ENCODE measurements at places on chromosomes 16 and 17. TPM values are rescaled to one million over a fixed set of nuclear protein-coding genes. Genes with fewer than 3 reads are reported as not detected.

GRCh38 chr17:9498490-9498889, 77.1 kb downstream of the STX8 start:
- no peak overlapping the region for H3K4me3 ChIP-seq
- H3K27me3 ChIP-seq: no peaks in the 10 kb centered on the region
- DNase-seq: no peak
- no peak overlapping the region for H3K27ac ChIP-seq
- H3K36me3 ChIP-seq: peaks cover 15% of the 10 kb centered on the region

GRCh38 chr17:43547659-43548256, 1.6 kb upstream of the ETV4 start:
- no peaks in the 10 kb centered on the region for H3K36me3 ChIP-seq
- DNase-seq: no peak
- H3K27me3 ChIP-seq: peaks cover 81% of the 10 kb centered on the region
- no peak overlapping the region for H3K4me3 ChIP-seq
- H3K4me1 ChIP-seq: peaks cover 17% of the 10 kb centered on the region

PLEKHG4 gene
- 30.8 TPM for total RNA-seq

DNA sequence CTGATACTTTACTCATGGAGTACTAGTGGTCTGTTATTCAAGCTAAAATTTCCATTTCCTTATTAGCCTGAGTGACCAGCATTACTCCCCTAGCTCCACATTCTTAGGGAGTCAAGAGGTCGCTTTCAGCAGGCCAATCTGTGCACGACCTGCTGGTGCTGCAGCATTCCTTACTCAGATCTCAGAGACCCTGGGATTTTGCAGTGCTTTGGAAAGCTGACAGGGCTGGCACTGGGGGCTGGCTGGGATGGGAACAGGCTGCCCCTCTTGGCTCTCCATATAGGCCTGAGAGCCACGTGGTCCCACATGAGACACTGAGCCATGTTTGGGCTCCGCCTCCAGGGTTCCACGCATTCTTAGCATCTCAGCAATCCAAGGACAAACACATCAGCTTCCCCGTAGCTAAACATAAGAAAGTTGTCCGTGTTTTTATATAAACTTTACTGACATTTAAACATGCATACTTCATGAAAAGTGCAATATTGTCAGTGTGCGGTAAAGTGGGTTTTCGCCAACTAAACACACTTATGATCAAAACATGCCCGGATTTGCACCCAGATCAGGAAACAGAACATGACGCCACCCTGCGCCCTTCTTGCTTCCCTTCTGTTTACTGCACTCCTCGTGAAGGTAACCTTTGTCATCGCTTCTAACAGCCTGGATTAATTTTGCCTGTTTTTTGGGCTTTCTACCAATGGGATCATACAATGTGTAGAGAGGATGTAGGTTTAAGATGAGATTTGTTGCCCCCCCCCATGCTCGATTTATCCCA, 254.5 kb upstream of the CACNG5 start:
- no peaks in the 10 kb centered on the region for H3K27me3 ChIP-seq
- no peak overlapping the region for H3K4me3 ChIP-seq
- H3K4me1 ChIP-seq: peaks cover 12% of the 10 kb centered on the region
- no peak for DNase-seq

DNA sequence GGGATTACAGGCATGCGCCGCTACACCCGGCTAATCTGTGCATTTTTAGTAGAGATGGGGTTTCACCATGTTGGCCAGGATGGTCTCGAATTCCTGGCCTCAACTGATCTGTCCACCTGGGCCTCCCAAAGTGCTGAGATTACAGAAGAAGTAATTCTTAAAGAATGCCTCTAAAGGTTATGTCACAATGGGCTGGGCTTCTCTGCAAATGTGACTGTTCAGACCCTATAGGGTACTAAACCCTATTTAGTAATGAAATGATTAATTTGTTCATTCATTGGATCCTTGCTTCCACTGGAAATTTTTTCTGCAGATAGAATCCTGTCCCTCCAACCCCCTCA, 108.8 kb upstream of the CORO6 start:
- DNase-seq: no peak
- H3K4me3 ChIP-seq: no peak overlapping the region
- no peaks in the 10 kb centered on the region for H3K27me3 ChIP-seq
- H3K27ac ChIP-seq: no peak overlapping the region
- peaks cover 46% of the 10 kb centered on the region for H3K4me1 ChIP-seq
- peaks cover 39% of the 10 kb centered on the region for H3K36me3 ChIP-seq

GRCh38 chr17:2212400-2212981, 91.1 kb downstream of the SMG6 start:
- DNase-seq: no peak
- H3K4me1 ChIP-seq: peaks cover 60% of the 10 kb centered on the region
- peaks cover 28% of the 10 kb centered on the region for H3K36me3 ChIP-seq

DNA sequence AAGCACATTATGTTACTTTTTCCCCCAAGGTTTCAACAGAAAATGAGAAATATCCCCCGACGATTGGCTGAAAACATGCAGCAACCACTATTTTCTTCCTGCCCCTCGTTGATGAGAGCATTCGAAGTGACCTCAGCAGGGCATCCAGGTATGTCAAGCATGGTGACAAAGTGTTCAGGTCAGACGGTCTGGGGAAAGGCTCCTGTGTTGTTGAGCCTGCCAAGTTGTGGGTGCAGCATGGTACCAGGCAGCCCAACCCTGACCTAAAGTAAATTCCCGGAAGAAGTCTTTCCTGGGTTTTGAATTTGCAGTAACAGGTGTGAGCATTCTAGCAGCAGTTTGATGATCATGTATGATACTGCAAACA, 51.7 kb upstream of the SEC14L1 start:
- peak overlapping the region; percentile 95 for H3K4me3 ChIP-seq
- peaks cover 52% of the 10 kb centered on the region for H3K36me3 ChIP-seq
- peaks cover 16% of the 10 kb centered on the region for H3K27me3 ChIP-seq

DNA sequence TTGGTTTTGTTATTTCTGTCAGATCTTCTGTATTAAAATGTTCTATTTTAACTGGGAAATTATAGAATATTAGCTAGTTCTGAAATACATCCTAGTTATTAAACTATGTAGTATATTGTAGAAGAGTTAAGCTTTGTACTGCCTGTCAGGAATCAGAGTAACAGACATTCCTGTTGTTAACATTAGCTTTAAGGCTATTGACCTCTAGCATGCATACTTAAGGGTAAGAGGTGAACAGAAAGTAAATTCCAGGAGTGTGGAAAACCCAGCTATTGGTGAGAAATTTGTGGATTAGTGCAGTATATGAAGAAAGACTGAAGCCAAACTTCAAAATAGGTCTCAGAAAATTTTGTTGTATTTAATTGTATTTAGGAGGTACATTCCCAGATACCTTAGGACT, 111.3 kb downstream of the CHD9 start:
- no peak for DNase-seq
- no peaks in the 10 kb centered on the region for H3K27me3 ChIP-seq

DNA sequence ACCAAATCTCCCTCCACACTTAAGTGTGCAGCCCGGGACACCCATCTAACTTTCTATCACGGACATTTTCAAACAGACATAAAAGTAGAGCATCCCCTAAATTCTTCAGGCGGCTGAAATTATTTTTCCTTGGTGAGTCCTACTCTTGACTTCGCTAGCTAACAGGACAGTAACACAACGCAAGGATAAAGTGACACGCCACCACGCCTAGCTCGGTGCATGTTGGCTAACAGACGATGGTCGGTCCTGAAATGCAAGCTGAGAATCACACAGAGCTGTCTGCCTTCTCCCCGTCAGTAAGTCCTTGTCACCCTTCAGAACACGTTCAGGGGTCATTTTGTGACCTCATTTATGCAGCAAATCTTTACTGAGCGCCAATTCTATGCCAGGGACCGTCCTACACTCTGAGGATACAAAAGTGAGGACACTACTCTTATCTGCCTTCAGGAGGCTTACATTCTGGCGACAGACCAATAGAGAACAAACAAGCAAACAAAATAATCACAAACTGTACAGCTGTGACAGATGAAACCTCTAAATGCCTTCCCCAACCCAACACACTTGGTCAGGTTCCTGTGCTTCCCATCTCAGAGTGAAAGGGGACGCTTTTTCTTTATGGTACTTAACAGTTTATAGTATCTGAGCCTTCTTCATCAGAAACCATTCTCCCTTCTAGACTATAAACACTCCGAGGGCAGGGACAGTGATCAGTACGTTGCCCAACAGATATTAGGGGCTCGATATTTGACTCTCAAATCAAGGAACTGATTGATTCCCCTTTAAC, 1.3 kb downstream of the NTAN1 start:
- peak overlapping the region; percentile 83 for H3K4me3 ChIP-seq
- peaks cover 18% of the 10 kb centered on the region for H3K4me1 ChIP-seq
- peaks cover 4% of the 10 kb centered on the region for H3K36me3 ChIP-seq
- DNase-seq: no peak
- peak overlapping the region; percentile 59 for H3K27ac ChIP-seq
- H3K27me3 ChIP-seq: no peaks in the 10 kb centered on the region

- peak overlapping the region; percentile 20 for H3K4me3 ChIP-seq
- H3K27ac ChIP-seq: no peak overlapping the region
- peaks cover 88% of the 10 kb centered on the region for H3K27me3 ChIP-seq
- H3K36me3 ChIP-seq: peaks cover 14% of the 10 kb centered on the region
- no peak for DNase-seq
Observed at GRCh38 chr16:54931120-54932014, 702 bp downstream of the IRX5 start.

CDRT4 gene
- total RNA-seq: 1.9 TPM

DNA sequence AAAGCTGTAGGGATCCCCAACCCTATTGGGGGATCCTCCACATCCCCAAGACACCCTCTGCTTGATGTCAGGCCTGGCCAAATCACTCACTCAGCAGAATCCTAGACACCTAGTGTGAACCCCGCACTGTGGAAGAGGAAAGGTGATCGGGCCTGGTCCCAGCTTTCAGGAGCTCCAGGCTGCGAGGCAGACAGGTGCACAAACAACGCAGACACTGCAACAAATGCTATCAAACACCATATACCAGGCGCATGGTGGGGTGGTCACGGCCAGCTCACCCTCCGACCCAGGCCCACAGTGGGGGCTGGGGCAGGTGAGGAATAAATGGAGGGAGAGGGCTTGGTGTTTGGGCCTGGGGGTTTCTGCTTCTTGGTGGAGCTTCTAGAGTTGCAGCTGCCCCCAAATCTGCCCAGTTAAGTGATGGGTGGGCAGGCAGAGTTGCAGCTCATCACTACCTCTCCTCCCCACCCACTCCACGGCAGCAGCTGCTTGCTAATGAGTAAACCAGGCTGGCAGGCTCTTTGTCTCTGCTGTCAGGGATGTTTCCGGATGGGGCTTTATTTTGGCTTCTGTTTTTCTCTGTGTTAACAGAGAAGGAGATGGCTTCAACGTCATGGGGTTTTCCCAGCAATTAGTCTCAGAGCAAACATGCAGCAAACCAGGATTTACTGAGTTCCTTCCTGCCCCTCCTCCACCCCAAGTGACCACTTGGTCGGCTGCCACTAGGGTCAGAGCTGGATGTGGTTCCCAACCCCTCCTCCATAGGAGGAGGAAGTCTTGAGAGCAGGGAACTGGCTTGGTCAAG, 46.6 kb downstream of the PECAM1 start:
- no peaks in the 10 kb centered on the region for H3K27me3 ChIP-seq
- no peak for DNase-seq
- peaks cover 19% of the 10 kb centered on the region for H3K4me1 ChIP-seq
- no peak overlapping the region for H3K4me3 ChIP-seq
- H3K36me3 ChIP-seq: peaks cover 13% of the 10 kb centered on the region
- peak overlapping the region; percentile 25 for H3K27ac ChIP-seq

GRCh38 chr17:33981711-33982601, 273.1 kb upstream of the CCL2 start:
- H3K36me3 ChIP-seq: no peaks in the 10 kb centered on the region
- H3K4me1 ChIP-seq: no peaks in the 10 kb centered on the region
- peaks cover 3% of the 10 kb centered on the region for H3K27me3 ChIP-seq
- no peak overlapping the region for H3K27ac ChIP-seq
- no peak for DNase-seq

GRCh38 chr16:15739950-15740349, 89.9 kb downstream of the NDE1 start:
- H3K27ac ChIP-seq: no peak overlapping the region
- no peak overlapping the region for H3K4me3 ChIP-seq
- H3K36me3 ChIP-seq: peaks cover 3% of the 10 kb centered on the region
- no peaks in the 10 kb centered on the region for H3K4me1 ChIP-seq
- DNase-seq: no peak

DNA sequence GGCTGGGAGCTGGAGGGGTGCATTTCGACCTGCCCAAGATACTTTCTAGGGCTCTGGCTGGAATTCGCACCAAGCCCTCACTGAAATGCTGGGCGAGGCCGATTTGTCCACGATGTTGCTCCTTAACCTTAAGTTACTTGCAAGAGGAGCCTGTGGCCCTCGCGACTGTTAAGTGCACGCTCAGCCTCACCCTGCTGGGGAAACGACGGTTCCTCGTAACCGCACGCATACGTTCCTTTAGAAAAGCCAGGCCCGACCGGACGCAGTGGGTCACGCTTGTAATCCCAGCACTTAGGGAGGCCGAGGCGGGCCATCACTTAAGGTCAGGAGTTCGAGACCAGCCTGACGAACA, 607 bp upstream of the NCOR1 start:
- H3K4me3 ChIP-seq: peak overlapping the region; percentile 98
- DNase-seq: no peak

NACA2 gene
- not detected for total RNA-seq

- no peaks in the 10 kb centered on the region for H3K4me1 ChIP-seq
- H3K4me3 ChIP-seq: no peak overlapping the region
- no peaks in the 10 kb centered on the region for H3K36me3 ChIP-seq
- H3K27ac ChIP-seq: no peak overlapping the region
- DNase-seq: no peak
- H3K27me3 ChIP-seq: peaks cover 15% of the 10 kb centered on the region
Observed at GRCh38 chr16:49344401-49344800, 29.2 kb upstream of the C16orf78 start.

PDE6G gene
- total RNA-seq: 8.6 TPM

DHRS7C gene
- total RNA-seq: not detected

PVALEF gene
- total RNA-seq: not detected

GRCh38 chr17:76232342-76232741, 8.0 kb downstream of the RNF157 start:
- H3K4me3 ChIP-seq: no peak overlapping the region
- peaks cover 50% of the 10 kb centered on the region for H3K4me1 ChIP-seq
- DNase-seq: no peak
- no peaks in the 10 kb centered on the region for H3K27me3 ChIP-seq

HASPIN gene
- total RNA-seq: 23.8 TPM

CMTM2 gene
- total RNA-seq: not detected

DNA sequence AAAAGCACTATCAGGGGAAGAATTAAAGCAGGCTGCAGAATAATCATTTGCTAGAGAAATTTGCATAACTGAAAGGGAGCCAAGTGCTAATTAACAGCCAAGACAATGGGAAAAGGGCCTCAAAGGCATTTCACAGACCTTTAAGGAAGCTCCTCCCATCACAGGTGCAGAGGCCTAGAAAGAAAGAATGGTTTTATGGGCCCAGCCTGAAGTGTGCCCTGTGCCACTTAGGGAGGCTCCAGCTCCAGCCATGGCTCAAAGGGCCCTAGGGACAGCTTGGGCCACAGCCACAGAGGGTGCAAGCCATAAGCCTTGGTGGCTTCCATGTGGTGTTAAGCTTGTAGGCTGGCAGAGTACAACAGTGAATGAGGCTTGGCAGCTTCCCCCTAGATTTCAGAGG, 50.1 kb downstream of the RNF112 start:
- DNase-seq: no peak
- H3K27ac ChIP-seq: no peak overlapping the region
- H3K27me3 ChIP-seq: no peaks in the 10 kb centered on the region
- no peak overlapping the region for H3K4me3 ChIP-seq
- H3K4me1 ChIP-seq: peaks cover 32% of the 10 kb centered on the region
